ENCODE measurements at places on chromosomes 16 and 17. TPM values are rescaled to one million over a fixed set of nuclear protein-coding genes. Genes with fewer than 3 reads are reported as not detected.

- no peaks in the 10 kb centered on the region for H3K27me3 ChIP-seq
- no peaks in the 10 kb centered on the region for H3K36me3 ChIP-seq
- no peak overlapping the region for H3K4me3 ChIP-seq
- no peaks in the 10 kb centered on the region for H3K4me1 ChIP-seq
- H3K27ac ChIP-seq: no peak overlapping the region
Observed at GRCh38 chr17:51722994-51723393, 435.5 kb downstream of the CA10 start.

- no peaks in the 10 kb centered on the region for H3K36me3 ChIP-seq
- H3K27me3 ChIP-seq: peaks cover 37% of the 10 kb centered on the region
- H3K4me1 ChIP-seq: no peaks in the 10 kb centered on the region
- H3K27ac ChIP-seq: no peak overlapping the region
Observed at GRCh38 chr17:34579979-34580684, 750 bp downstream of the TMEM132E start.

Gene FBXW10B
- 0.63 TPM for total RNA-seq

DNA sequence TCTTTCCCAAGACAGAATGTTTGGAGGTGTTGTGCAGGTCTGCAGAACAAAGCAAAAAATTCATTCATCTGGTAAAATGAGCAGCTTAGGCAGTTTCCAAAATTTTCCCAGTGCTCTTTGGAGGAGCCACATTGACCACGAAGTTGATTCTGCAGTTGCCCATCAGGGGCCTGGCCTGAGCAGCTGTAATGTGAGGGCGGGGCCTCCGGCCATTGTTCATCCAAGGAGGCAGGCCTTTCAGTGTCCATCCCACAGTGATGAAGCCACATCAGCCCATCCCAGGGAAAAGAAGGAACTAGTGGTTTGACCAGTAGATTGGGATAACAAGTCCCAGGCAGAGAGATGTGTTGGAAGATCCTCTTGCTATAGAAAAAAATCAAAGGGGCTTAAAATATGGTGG lies 10.1 kb downstream of the UBFD1 start:
- no peak for DNase-seq
- H3K27me3 ChIP-seq: no peaks in the 10 kb centered on the region
- no peak overlapping the region for H3K4me3 ChIP-seq
- peaks cover 89% of the 10 kb centered on the region for H3K36me3 ChIP-seq

DNA sequence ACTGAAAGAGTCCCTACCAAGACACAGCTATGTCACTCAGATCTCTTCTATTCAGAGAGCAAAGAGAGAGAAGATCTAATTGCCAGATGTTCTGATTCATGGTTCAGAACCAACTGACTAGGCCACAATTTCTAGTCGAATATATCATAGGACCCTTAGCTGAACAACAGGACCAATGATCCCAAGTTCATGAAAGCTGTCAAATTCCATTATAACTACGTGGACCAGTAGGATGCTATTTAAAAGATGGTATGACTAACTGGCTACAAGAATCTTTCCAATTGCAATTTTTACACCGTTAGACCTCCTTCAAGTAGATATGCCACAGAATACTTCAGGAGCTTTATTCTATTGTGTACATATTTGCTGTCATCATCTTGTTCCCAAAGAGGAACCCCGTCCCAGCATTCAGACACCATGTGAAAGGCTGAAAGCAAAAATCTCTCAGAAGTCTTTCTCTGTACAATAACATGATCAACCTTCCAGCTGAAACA lies 26.0 kb downstream of the DCUN1D3 start:
- H3K4me1 ChIP-seq: peaks cover 50% of the 10 kb centered on the region
- no peaks in the 10 kb centered on the region for H3K27me3 ChIP-seq
- no peak for DNase-seq
- H3K4me3 ChIP-seq: no peak overlapping the region

Gene FOXF1
- not detected for total RNA-seq

GRCh38 chr17:82662711-82663261 lies 14.5 kb upstream of the WDR45B start:
- no peak for DNase-seq
- no peak overlapping the region for H3K27ac ChIP-seq
- no peaks in the 10 kb centered on the region for H3K4me1 ChIP-seq
- H3K36me3 ChIP-seq: peaks cover 17% of the 10 kb centered on the region

DNA sequence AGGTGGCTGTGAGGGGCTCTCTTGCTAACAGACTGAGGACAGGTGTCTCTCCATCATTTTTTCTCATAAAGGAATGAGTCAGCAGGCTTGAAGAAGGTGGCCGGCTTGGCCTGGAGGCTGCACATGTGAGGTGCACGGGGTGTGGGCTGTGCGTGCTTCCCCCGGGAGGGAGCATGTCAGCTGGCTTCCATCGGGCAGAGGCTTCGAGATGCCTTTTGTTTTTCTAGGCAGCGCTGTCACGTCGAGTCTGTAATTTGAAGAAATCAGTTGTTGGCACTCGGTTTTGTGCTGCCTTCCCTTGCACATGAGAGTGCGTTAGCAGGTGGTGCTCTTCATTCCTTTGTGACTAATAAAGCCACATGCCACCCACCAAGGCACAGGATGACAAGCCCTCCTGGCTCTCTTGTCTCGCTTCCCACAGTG lies 89.7 kb downstream of the NPIPB11 start:
- H3K36me3 ChIP-seq: no peaks in the 10 kb centered on the region
- no peak for DNase-seq
- H3K27ac ChIP-seq: no peak overlapping the region
- H3K27me3 ChIP-seq: no peaks in the 10 kb centered on the region
- no peaks in the 10 kb centered on the region for H3K4me1 ChIP-seq

DNA sequence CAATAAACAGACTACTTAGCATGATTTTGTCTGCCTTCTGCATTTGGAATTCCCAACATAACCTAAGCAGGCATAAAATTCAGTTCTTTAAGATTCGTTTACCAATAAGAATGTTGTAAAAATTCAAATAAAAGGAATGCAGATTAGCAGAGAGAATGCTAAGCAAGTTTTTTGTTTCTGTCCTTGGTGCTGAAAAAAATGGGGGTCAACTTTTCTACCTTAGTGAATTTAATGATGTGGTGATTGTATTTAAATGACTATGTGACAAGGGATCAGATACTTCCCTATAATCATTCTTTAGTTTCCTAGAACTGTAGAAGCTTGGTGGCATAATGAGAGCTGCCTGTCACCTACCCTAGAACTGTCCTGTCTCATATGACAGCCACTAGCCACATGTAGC lies 159.5 kb downstream of the RBFOX1 start:
- H3K36me3 ChIP-seq: no peaks in the 10 kb centered on the region
- no peak overlapping the region for H3K4me3 ChIP-seq
- no peak overlapping the region for H3K27ac ChIP-seq
- no peak for DNase-seq
- H3K4me1 ChIP-seq: no peaks in the 10 kb centered on the region
- no peaks in the 10 kb centered on the region for H3K27me3 ChIP-seq

DNA sequence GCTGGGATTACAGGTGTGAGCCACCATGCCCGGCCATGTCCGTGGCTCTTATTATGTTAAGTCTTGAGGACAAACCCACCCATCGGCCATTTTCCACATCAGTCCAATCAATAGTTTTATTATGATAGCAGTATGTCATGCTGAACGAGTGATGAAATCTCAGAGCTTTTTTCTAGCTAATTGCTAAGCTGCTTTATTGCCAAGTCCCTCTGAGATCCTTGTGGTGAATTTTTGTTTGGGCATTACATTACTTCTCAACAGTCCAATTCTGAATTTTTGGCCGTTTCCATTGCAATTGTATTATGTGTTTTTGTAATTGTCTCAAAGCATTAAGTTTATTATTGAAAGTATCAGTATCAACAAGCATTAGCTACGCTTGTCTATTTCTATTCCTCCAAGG lies 10.9 kb downstream of the RNF112 start:
- H3K4me1 ChIP-seq: no peaks in the 10 kb centered on the region
- no peaks in the 10 kb centered on the region for H3K27me3 ChIP-seq
- no peak for DNase-seq

DNA sequence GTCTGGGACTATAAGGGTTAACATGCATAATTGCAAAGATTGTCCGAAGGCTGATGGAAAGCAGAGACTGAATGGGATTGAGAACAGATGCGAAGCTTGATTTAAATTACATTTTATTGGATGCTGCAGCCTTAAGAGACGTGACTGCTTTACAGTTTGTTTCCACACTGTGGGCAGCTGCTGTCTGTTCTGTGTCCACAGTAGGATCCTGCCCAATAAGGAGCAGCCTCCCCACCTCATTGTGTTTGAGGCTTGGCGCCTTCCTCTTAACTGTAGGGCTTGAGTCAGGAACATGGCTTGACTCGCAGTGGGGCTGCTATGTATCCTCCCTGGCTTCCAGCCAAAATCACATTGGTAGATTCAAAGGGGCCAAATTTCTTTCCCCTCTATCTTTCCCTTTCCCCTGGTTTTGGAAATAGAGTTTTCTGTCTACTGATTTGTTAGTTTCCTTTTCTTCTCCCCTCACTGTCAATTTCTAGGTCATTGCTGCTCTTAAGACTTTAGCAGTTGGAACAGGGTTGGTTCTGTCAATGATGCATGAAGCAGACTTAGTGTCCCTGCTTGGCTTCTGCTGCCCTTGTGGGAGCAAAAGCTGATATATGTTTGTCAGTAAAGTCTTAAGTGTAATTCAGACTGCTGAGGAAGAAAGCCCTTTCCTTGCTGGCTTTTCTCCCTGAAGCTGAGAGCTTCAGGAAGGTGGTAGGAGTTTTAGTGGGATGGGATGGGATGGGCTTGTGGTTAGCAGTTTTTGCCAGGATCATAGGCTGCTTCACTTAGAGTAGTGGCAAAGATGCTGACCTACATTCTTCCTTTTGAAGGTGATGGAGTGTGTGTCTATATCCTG lies 5.0 kb upstream of the RARA start:
- no peaks in the 10 kb centered on the region for H3K27me3 ChIP-seq
- H3K27ac ChIP-seq: peak overlapping the region; percentile 32
- H3K36me3 ChIP-seq: no peaks in the 10 kb centered on the region
- H3K4me3 ChIP-seq: no peak overlapping the region
- no peaks in the 10 kb centered on the region for H3K4me1 ChIP-seq

DNA sequence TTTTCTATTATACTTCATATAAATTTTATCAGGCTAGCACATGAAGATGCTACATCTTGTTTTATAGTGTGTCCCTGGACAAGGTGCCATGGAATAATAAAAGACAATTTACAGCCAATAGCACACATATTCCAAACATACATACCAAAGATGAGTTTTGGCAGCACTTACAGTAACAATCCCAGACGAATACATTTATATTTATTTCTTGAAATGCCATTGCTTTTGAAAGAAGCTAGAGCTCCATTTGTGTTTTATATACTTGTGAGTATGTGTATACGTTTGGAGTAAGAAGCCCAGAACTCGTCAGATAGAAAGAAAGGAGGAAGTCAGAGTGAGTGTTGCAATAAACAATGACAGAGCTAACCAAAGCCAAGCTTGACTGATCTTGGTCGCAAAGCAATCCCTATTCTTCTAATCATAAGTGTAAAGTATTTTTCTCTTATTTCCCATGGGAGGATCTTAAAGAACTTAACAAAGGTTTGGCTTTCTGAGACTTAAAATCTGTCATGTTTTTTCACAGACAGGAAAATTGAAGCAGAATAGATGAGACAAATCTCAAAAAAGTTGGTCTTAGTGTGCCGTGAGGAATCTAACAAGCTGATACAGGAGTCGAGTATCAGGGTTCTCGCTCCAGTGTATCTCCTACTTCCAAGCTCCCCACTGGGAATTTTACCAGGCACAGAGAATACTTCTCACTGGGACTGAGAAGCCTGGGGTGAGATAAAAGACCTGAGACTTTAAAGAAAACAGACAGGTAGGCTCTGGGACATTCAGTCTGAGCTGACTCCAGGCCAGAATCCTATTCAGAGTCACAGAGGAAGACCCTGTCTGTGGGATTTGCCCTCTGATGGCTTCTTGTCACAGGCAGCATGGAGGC lies 175.4 kb downstream of the AATF start:
- H3K36me3 ChIP-seq: peaks cover 21% of the 10 kb centered on the region
- no peak overlapping the region for H3K4me3 ChIP-seq
- H3K27ac ChIP-seq: no peak overlapping the region
- DNase-seq: no peak

GRCh38 chr17:56913000-56913311 lies 893 bp downstream of the TRIM25 start:
- peak overlapping the region; percentile 83 for H3K4me3 ChIP-seq
- no peaks in the 10 kb centered on the region for H3K27me3 ChIP-seq
- H3K27ac ChIP-seq: peak overlapping the region; percentile 83
- H3K36me3 ChIP-seq: no peaks in the 10 kb centered on the region
- no peak for DNase-seq

- no peaks in the 10 kb centered on the region for H3K4me1 ChIP-seq
- no peak within 1 kb of the TSS for H3K27ac ChIP-seq
- no peak for DNase-seq
- no peaks in the 10 kb centered on the region for H3K27me3 ChIP-seq
- peaks cover 11% of the 10 kb centered on the region for H3K36me3 ChIP-seq
- H3K4me3 ChIP-seq: no peak within 1 kb of the TSS
Observed at GRCh38 chr16:66566051-66566901, at the start of gene CMTM1. TSS of gene CMTM1 (plus strand) at chr16:66566439. CDS start at chr16:66566514, 75 bp downstream.

GRCh38 chr17:13952009-13952750 lies 117.1 kb upstream of the COX10 start:
- DNase-seq: no peak
- no peak overlapping the region for H3K4me3 ChIP-seq
- H3K27me3 ChIP-seq: no peaks in the 10 kb centered on the region

Gene ITPRIPL2
- 17.5 TPM for total RNA-seq

DNA sequence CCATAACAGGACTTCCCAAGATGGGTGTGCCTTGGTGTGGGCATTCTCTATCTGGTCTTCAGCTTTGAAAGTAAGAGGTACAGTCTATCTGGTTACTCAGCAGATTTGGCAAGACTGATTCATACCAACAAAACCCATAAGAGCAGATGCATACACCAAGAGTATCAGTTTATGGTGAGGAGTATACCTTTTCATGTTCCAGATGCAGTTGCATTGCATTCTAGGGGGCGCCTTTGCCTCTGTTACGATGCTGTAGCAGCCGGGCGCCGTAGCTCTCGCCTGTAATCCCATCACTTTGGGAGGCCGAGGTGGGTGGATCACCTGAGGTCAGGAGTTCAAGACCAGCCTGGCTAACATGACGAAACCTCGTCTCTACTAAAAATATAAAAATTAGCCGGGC lies 31.1 kb upstream of the CARMIL2 start:
- no peak overlapping the region for H3K27ac ChIP-seq
- H3K36me3 ChIP-seq: peaks cover 73% of the 10 kb centered on the region
- H3K4me1 ChIP-seq: no peaks in the 10 kb centered on the region
- DNase-seq: no peak

- H3K36me3 ChIP-seq: peaks cover 54% of the 10 kb centered on the region
- H3K27me3 ChIP-seq: no peaks in the 10 kb centered on the region
- no peak for DNase-seq
- H3K27ac ChIP-seq: no peak overlapping the region
Observed at GRCh38 chr17:47652570-47652969, 2.9 kb downstream of the KPNB1 start.

- H3K27ac ChIP-seq: no peak overlapping the region
- no peaks in the 10 kb centered on the region for H3K4me1 ChIP-seq
- DNase-seq: no peak
- H3K36me3 ChIP-seq: peaks cover 28% of the 10 kb centered on the region
- H3K27me3 ChIP-seq: no peaks in the 10 kb centered on the region
Observed at GRCh38 chr16:28205117-28205899, 6.5 kb downstream of the XPO6 start.

Measured in right atrium auricular region (tissue), 2 donors.